ENCODE measurements at places on chromosomes 3 and 15. TPM values are rescaled to one million over a fixed set of nuclear protein-coding genes. Genes with fewer than 3 reads are reported as not detected.

- no peak overlapping the region for H3K4me3 ChIP-seq
- no peaks in the 10 kb centered on the region for H3K36me3 ChIP-seq
- H3K27me3 ChIP-seq, result no peaks in the 10 kb centered on the region
- DNase-seq, result no peak
- no peaks in the 10 kb centered on the region for H3K4me1 ChIP-seq
Observed at GRCh38 chr3:5255404-5256344, 68.2 kb downstream of the EDEM1 start.

The C3orf52 gene
- total RNA-seq, result 26.9 TPM

DNA sequence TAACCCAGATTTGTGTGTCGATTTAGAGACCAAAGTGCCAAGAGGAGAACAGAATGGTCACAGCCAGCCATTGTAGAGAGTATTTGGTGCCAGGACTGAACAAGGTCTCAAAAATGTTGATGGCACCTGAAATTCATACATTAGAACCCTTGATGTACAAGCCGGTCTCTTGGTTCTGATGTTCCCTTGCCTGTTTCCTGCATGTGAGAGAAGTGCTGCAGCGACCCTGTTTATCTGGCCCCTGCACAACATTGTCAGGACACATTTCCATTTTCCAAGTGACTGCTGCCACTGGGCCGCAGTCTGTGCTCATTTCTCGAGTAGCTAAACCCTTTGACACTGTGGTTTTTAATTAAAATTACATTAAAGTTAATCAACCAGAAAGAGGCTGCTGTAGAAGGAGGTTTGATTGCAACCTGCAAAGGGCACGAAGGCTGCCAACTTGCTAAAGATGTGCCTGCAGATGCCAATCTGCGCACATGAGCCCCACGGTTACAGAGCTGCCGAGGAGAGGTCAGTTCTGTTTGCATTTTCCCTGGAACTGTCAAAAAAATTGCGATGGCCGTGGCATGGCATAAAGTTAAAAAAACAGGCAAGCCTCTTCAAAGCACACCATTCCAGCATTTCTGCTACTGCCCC lies 136.4 kb upstream of the CMC1 start:
- H3K4me1 ChIP-seq, result no peaks in the 10 kb centered on the region
- no peak overlapping the region for H3K4me3 ChIP-seq
- no peak for DNase-seq
- no peak overlapping the region for H3K27ac ChIP-seq

The LOXL1 gene
- 6.8 TPM for total RNA-seq

The ZNF860 gene
- total RNA-seq, result not detected

The WDR93 gene
- total RNA-seq, result not detected
